ENCODE measurements at places on chromosomes 16 and 17.

DNA sequence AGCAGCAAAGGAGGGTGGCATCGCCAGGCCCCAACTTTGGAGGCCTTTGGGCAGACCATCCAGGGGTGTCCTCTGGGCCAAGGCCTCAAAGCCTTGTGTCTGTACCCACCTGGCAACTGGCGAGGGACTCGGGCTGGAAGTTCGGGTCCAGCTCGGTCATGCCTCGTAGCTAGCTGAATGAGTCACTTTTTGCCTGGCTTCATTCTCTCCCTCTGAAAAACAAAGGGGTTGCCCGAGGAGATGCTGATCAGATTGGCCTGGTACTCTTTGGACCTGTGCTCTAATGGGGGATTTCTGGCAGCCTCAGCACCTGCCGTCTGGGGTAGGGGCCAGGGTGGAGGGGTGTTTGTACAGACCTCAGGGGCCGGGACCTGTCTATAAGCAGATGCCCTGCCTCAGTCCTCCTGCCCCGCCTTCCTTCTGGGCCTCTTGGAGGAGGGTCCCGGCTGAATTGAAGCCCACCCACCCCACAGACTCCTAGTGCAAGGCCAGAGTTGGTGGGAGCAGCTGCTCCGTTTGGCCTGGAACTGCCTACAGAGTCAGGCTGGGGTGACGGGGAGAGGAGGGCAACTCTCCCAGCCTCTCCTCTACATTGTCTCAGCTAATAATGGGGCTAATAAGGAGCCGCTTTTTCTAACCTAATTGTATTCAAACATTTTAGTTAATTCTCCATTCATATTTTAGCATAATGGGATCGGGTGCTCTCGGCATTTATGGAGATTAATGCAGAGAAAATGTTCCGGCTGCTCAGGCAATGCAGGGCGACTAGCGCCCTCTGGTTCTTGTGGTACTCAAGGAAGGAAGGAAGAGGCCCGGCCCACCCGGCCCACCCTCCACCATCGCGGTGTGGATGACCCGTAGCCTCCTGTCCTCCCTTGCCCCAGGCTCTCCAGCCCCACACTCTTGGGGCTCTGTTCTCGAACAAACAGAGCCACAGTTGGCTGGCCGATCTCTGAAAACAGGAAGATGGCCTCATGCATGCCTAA is 21.4 kb upstream of the ABCC3 start:
- DNase-seq: no peak

DNA sequence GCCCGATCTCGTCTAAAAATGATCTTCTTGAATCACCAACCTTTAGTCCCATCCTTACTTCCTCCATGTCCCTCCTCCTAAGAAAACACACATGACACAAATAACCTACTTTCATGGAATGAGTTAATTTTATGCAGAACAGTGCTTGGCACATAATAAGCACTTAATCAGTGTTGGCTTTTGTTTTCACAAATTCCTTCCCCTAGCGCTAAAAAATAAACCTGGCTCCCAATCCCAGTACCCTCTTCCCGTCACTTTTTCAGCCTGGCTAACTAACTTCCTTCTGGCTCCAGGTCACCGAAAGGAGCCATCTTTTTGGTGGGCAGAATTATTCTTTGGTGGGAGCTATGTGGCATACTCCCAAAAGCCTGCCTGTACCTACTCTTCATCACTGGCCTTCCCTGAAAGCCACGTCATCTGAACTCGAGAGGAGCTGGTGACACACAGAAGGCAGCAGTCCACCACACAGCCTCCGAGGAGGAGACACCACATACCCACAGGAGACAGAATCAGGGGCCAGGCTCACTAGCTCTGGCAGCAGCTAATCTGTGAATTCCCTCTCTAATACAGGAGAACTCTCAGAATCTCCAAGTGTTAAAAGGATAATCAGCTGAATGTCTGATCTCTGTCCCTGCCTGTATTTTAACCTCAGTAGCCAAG is 114.5 kb downstream of the SMG6 start:
- DNase-seq: no peak

- no peak for DNase-seq
These were observed 74.8 kb upstream of the SMURF2 start for GRCh38 chr17:64736804-64737492.

- no peak for DNase-seq
These were observed 19.8 kb downstream of the B9D1 start for GRCh38 chr17:19342611-19343255.

- no peak for DNase-seq
These were observed 76.6 kb downstream of the NLK start for GRCh38 chr17:28119046-28119445.

GRCh38 chr17:61746248-61746985 is 116.9 kb downstream of the BRIP1 start:
- no peak for DNase-seq

DNA sequence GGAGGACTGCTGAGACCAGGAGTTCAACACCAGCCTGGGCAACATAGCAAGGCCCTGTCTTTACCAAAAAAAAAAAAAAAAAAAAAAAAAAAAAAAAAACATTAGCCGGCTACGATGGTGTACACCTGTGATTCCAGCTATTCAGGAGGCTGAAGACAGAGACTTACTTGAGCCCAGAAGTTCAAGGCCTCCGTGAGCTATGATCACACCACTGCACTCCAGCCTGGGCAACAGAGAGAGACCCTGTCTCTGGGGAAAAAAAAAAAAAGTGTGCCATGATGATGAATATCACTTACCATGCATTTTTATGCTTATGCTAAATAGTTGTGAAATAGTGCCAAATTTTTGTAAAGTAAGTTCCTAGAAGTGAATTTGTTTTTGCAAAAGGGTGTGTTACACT is 197.0 kb downstream of the LGALS9B start:
- no peak for DNase-seq

DNA sequence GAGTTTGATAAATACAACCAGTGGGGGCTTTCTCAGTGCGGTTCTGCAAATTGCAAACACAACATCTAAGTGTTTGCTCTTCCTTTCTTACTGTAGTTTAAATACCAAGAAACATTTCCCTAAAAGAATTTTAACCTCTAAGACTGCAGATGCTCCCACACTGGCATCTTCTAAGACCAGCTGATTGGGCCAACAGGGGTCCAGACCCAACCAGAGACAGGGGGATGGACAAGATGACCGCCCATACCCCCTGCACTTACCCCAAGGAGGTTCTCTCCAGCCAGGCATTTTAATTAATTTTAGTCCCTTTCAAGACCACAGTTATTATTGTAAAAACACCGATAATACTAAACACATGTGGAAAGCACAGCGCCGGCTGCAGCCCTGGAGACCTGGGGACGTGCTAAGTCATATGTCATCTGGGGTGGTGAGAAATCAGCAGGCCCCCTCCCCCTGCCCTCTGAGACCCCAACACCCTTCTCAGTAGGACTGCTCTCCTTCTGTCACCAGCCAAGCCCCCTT is 242.3 kb downstream of the SOX9 start:
- no peak for DNase-seq

- no peak for DNase-seq
These were observed 180.5 kb downstream of the SHISA9 start for GRCh38 chr16:13081825-13082331.

- no peak for DNase-seq
These were observed 14.3 kb downstream of the DCAF7 start for GRCh38 chr17:63564562-63564961.

- DNase-seq: no peak
These were observed 191.0 kb upstream of the RPL38 start for GRCh38 chr17:74012465-74012864.

GRCh38 chr17:28746611-28747050 is 2.8 kb downstream of the TRAF4 start:
- DNase-seq: no peak

DNA sequence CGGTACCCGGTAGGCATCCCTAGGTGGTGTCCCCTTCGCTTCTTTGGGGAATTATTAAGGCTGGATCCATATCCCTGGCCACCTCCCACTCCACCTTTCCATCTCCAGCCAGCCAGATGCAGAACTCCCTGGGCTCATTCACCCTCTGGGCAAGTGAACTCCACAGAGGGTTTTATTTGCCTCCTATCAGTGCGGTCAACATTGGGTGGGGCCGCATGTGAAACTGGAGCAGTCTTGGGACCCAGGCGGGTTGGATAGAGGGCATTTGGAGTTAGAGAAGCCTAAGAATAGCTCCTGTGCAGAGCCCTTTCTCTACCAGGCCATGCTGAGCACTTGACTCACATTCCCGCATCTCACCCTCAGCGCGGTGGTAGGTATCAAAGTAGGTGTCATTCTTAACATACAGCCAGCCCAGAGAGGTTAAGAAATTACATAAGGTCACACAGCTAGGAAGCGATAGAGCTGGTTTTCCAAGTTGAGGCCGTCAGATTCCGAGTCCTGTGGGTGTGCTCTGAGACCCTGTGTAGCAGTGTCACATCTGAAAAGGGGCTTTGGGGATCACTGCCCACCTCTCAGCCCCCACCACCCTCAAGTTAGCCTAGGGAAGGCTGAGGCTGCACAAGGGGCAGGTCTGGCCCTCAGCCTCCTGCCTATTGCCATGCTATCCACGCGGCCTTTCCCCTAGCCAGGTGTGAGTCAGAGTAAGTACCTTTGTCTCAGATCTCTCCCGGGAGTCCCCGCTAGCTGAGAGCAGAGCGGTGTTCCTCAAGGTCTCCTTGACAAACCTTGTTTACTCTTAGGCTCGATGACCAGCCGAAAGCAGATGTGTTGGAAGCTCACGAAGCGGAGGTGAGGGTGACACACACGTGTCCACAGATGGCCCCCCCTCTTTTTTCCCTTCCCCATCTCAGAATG is 26.9 kb upstream of the LGALS9 start:
- no peak for DNase-seq
